ENCODE measurements at places on chromosomes 5 and 9.

DNA sequence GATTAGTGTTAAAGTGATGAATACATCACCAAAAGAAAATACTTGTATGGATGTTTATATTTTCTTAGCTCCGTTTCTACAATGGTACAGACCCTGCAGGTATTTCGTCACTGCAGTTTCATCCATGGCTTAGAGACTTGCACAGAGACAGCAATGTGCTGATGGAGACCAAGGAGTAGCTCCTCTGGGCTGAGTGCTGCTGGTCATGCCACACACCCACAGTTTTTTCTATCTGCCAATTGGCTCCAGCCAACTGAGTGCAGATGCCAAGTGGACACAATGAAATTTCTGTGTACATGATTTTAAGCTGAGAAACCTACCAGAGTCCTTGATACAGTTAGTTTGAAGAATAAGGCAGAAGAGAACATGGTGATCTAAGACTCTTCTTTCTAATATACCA is 145.9 kb upstream of the ADCY2 start:
- no peaks in the 10 kb centered on the region for H3K27me3 ChIP-seq
- H3K4me1 ChIP-seq = no peaks in the 10 kb centered on the region
- no peak for DNase-seq
- H3K4me3 ChIP-seq = no peak overlapping the region
- H3K36me3 ChIP-seq = no peaks in the 10 kb centered on the region
- no peak overlapping the region for H3K27ac ChIP-seq

DNA sequence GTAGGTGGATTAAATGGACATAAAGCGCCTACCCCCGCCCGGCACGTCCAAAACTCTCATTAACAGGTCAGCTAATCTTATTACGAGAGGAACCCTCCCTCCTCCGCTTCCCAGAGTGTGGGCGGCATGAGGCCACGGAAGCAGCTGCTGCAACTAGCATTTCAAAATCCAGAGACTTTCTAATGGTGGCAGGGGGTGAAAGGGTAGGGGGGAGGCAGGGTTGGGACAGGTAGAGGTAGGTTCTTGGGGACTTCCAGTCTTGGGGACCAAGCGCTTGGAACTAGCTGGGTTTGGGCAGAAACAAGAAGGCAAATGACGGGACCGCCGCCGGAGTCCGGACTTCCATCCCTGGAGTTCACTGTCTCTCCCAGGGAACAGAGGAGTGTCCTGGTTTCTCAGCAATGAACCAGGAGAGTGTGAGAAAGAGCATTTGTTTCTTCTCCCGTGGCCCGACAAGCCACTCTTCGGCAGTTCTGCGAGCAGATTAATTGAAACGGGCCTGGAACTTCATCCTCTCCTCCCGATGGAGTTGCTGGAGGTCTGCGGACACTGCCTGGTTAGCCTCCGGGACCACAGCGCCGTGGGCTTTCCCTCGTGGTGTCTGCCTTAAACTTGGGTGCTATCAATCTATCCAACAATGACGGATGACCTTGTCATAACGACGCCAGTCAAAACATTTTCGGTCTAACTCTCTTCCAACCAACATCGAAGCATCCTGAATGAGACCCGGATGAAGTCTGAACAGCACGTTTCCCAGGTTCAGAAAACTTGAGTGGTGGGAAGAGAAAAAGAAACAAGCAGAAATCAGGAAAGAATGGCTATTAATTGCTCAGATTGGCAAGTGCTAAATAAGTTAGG is 1.6 kb upstream of the PRDM6 start:
- H3K27ac ChIP-seq = peak overlapping the region; percentile 95
- H3K27me3 ChIP-seq = no peaks in the 10 kb centered on the region
- peak overlapping the region; percentile 90 for H3K4me3 ChIP-seq
- H3K4me1 ChIP-seq = peaks cover 32% of the 10 kb centered on the region
- H3K36me3 ChIP-seq = no peaks in the 10 kb centered on the region

DNA sequence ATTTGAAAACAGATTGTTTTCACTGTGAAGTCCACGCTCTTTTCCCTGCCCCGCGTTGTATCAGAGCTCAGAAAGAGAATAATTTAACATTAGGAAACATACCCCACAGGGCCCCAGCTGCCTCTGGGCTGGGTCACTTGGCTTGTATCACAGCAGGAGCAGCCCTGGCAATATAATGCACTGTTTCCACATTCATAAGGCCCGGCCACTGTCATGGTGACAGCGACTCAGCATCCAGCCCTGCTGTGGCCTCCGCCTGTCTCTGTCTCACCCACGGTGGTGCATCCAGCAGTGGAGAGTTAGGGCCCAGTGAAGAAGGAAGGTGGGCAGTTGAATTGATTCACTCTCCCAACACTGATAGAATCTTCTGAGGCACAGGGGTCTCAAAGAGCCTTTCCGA is 188.9 kb downstream of the NSG2 start:
- H3K4me3 ChIP-seq = no peak overlapping the region
- H3K36me3 ChIP-seq = no peaks in the 10 kb centered on the region
- no peak overlapping the region for H3K27ac ChIP-seq
- H3K27me3 ChIP-seq = no peaks in the 10 kb centered on the region

- no peak overlapping the region for H3K27ac ChIP-seq
- H3K27me3 ChIP-seq = no peaks in the 10 kb centered on the region
- H3K4me1 ChIP-seq = peaks cover 16% of the 10 kb centered on the region
- H3K4me3 ChIP-seq = no peak overlapping the region
- no peak for DNase-seq
Observed at GRCh38 chr5:177361418-177362291, 3.9 kb downstream of the RGS14 start.

DNA sequence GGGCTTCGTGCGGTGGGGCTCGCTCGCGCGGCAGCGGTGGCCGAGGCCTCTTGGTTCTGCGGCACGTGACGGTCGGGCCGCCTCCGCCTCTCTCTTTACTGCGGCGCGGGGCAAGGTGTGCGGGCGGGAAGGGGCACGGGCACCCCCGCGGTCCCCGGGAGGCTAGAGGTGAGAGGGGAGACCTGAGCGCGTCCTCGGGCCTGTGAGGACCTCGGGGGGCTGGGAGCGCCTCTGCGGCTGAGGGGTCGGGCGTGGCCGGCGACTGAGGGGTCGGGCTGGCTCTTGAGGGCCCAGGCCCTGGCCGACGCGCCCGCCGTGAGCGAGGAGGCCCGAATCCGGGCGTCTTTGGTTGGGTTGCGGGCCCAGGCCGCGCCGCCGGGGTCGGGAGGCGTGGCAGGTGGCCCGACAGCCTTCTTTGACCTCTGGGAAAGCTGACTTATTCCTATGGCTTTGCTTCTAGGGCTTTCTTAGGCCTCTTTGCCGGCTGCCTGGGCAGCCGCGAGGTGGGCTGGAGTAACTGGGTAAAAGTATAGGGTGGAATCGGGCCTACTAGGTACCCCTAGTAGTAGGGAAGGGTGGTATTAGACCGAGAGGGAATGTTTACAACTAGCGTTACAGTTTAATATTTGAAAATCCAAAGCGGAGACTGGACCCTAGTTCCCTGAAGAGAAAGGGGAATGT is at the start of gene CANX:
Gene CANX (plus strand): TSS at position 33 of the 681 bp plus-strand sequence. CDS start 6,715 bp downstream, outside the sequence.
- no peak for DNase-seq
- H3K4me1 ChIP-seq = peaks cover 20% of the 10 kb centered on the region
- H3K4me3 ChIP-seq = peak within 1 kb of the TSS; percentile 93
- peaks cover 11% of the 10 kb centered on the region for H3K36me3 ChIP-seq

- H3K27me3 ChIP-seq = no peaks in the 10 kb centered on the region
- H3K27ac ChIP-seq = no peak overlapping the region
Observed at GRCh38 chr9:36991516-36992134, 42.4 kb downstream of the PAX5 start.

DNA sequence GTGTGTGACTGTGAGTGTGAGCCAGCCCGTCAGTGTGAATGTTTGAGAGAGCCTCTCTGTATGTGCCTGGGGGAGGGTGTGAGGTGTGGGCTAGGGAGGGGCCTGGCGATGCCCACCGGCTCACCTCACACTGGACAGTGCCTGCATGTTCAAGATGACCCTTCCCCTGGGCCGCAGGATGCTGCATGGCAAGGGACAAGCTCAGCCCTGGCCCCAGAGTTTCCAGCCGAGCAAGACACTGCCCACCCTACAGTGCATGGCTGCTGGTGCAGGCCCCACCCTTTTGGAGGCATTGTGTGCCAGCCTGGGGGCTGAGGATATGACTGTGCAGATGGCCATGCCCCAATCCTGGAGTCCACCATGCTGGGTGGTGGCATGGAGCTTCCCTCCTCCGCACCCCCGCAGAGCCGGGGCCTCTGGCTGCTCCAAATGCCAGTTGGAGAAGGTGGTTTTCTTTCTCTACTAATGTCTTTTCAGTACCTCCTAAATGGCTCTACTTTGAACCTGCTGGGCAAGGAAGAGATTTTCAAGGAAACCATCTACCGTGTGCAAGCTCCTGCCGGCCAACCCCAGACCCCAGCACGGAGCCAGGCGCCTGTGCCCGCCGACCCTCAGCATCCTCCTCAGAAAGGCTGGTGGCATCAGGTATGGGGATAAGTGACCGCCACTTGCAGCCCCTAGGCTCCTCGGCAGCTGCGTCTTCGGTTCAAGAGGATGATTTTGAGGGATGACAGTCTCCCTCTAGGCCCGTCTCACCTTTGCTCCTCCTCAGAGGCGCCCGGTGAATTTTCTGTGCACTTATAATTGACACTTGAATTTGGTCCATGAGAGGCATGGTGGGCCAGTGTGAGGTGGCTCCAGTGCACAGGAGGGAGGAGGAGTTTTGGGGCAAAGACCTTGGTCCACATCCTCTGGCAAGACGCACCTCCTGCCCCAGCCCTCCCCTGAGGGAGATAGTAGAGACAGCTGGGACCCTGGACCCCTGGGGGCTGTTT is 27.7 kb downstream of the FGD3 start:
- H3K27ac ChIP-seq = no peak overlapping the region
- H3K4me3 ChIP-seq = no peak overlapping the region
- H3K27me3 ChIP-seq = no peaks in the 10 kb centered on the region
- no peaks in the 10 kb centered on the region for H3K4me1 ChIP-seq
- H3K36me3 ChIP-seq = no peaks in the 10 kb centered on the region

DNA sequence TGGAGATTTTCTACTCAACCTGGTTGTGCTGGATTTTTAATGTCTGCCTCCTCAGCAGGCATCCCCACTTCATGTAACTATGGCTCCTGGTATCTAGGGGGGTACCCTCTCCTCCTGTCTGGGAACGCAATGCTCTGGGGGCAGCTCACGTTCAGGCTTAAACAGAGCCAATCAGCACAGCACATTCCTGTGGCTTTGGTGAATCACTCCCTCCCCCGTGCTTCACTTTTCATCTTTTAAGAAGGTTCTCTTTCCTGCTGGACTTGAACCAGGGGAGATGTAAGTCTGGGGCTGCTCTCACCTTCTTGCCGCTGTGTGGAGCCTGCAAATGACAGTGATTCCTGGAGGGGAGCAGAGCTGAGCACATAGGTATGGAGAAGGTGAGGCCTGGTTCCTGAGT is 101.2 kb downstream of the MSX2 start:
- no peaks in the 10 kb centered on the region for H3K27me3 ChIP-seq
- H3K4me3 ChIP-seq = no peak overlapping the region
- H3K4me1 ChIP-seq = no peaks in the 10 kb centered on the region
- H3K27ac ChIP-seq = no peak overlapping the region
- DNase-seq = no peak
- no peaks in the 10 kb centered on the region for H3K36me3 ChIP-seq

- peaks cover 57% of the 10 kb centered on the region for H3K36me3 ChIP-seq
- H3K4me1 ChIP-seq = no peaks in the 10 kb centered on the region
- H3K27me3 ChIP-seq = no peaks in the 10 kb centered on the region
- H3K4me3 ChIP-seq = no peak overlapping the region
- DNase-seq = no peak
Observed at GRCh38 chr9:130498298-130498917, 53.6 kb downstream of the ASS1 start.

Measured in tibial artery (tissue), 4 donors.